ENCODE measurements at places on chromosomes 7 and 10. TPM values are rescaled to one million over a fixed set of nuclear protein-coding genes. Genes with fewer than 3 reads are reported as not detected.

The NAT16 gene
- not detected for total RNA-seq

The ASB15 gene
- not detected for total RNA-seq

The RPA3 gene
- 38.7 TPM for total RNA-seq

DNA sequence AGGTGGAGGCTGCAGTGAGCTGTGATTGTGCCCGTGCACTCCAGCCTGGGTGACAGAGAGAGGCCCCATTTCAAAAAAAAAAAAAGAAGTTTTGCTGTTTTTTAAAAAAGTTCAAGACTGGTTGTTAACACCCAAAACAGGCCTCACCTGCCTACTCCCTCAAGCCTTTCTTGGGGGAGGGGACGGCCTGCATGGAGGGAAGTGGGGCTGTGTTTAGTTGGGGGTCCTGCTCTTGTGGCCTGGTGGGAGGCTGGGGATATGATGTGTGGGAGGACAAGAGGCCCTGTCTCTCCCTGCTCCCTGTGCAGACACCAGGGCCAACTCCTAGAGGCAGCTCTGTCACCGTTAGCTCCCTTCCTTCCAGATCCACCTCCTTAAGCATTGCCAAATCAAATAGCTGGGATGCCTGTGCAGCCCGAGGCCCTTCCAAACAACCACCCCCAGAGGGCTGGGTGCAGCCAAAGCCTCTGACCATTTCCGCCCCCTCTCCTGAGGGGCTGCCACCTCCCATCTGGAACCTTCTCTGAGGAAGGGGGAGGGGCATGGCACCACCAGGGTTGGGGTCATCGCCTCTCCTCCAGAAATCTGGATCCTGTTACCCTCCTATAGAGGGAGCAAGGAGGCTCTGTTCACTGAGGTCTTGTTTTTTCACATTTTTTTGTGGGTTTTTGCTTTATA, 32.9 kb upstream of the ANKRD2 start:
- peak overlapping the region; percentile 7 for H3K4me3 ChIP-seq
- peaks cover 67% of the 10 kb centered on the region for H3K4me1 ChIP-seq
- no peaks in the 10 kb centered on the region for H3K36me3 ChIP-seq
- H3K27me3 ChIP-seq, result no peaks in the 10 kb centered on the region
- peak overlapping the region; percentile 79 for H3K27ac ChIP-seq

- H3K27ac ChIP-seq, result no peak overlapping the region
- no peak for DNase-seq
- no peaks in the 10 kb centered on the region for H3K4me1 ChIP-seq
- no peaks in the 10 kb centered on the region for H3K36me3 ChIP-seq
Observed at GRCh38 chr10:109504401-109504800, 418.9 kb downstream of the XPNPEP1 start.

DNA sequence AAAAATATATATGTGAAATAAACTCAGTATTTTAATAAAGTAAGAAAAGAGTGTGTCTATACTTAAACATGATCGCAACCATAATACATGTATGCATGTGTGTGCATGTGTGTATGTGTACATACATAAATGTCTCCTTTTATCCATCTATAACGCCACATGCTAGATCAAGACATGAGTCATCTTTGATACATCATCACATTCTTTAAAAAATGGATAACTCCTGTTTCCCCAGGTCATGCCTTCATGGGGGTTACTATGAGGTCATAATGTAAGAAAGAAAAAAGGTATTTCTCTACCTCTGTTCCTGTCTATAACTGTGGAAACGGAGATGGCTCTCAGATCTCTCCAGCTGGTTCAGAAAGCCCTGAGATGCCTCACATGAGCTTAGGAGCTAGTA, 41.2 kb downstream of the LSMEM1 start:
- no peak overlapping the region for H3K4me3 ChIP-seq
- peaks cover 36% of the 10 kb centered on the region for H3K27me3 ChIP-seq
- no peaks in the 10 kb centered on the region for H3K4me1 ChIP-seq

GRCh38 chr7:104908636-104909035, 105.4 kb upstream of the KMT2E start:
- H3K27ac ChIP-seq, result no peak overlapping the region
- no peak overlapping the region for H3K4me3 ChIP-seq
- no peaks in the 10 kb centered on the region for H3K4me1 ChIP-seq
- H3K36me3 ChIP-seq, result no peaks in the 10 kb centered on the region
- DNase-seq, result no peak
- H3K27me3 ChIP-seq, result peaks cover 12% of the 10 kb centered on the region

GRCh38 chr7:7236041-7236440, 53.7 kb downstream of the C1GALT1 start:
- H3K4me3 ChIP-seq, result no peak overlapping the region
- DNase-seq, result no peak
- H3K27ac ChIP-seq, result no peak overlapping the region
- peaks cover 13% of the 10 kb centered on the region for H3K36me3 ChIP-seq

DNA sequence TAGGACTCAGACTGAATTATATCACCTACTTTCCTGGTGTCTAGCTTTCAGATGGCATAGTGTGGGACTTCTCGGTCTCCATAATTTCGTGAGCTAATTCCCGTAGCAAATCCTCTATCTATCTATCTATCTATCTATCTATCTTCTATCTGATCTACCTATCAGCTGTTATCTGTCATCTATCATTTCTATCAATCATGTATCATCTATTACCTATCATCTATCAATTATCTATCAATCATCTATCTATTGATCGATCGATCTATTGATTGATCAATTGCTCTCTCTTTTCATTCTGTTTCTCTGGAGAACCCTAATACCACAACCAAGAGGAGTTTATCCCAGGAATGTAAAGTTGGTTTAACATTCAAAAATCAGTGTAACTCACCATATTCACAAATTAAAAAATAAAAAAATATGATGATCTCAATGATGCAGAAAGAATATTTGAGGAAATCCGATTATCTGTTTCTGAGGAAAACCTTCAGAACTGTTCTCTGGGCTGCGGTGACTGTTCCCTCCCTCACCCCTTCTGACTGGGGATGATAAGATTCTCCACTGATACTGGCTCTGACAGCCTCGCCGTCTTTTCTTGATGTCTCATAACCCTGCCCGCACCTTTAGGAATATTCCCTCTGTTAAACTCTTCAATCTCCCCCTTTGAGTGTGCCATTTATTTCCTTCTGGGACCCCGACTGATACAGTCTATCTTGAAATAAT, 147.7 kb downstream of the ACTR3B start:
- no peaks in the 10 kb centered on the region for H3K27me3 ChIP-seq
- H3K4me3 ChIP-seq, result no peak overlapping the region
- H3K4me1 ChIP-seq, result no peaks in the 10 kb centered on the region
- no peaks in the 10 kb centered on the region for H3K36me3 ChIP-seq
- no peak for DNase-seq

DNA sequence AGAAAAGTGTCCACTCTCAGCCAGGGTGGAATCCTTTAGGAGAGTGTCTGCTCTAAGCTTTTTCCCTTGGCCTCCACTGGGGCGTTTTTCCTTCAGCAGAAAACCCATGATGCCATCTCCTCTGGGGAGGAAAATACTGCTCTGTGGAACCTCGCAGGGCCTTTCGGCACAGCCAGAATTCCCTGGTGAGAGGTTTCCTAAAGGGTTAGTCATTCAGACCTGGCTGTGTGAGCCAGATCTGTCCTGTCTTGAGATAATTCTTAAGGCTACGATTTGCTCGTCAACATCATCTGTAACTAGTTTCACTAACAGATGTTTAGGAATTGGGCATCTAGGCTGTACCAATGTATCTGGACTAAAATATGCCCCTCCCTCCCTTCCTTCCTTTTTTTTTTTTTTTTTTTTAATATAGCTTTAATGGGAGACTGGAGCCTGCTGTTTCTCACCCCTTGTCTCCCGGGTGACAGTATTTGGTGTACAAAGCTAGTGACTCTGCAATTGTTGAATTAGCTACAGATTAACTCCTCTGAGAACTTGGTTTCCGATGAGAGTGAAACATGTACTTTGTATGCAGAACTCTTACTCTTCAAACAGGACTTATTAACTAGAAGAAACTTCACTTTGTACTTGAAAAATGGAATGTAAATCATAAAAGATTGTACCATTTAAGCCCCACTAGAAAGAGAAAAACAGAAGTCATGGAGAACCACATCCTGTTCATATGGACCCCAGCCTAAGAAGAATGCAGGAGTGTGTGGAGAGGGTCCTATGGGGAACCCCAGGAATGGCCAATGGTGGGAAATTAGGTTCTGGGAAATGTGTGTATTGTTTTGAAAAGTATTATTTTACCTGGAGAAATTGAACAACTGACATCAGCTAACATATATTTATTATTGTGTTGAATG, 230.9 kb downstream of the CAMK1D start:
- no peaks in the 10 kb centered on the region for H3K4me1 ChIP-seq
- peaks cover 7% of the 10 kb centered on the region for H3K36me3 ChIP-seq
- no peak overlapping the region for H3K27ac ChIP-seq
- DNase-seq, result no peak

- no peaks in the 10 kb centered on the region for H3K4me1 ChIP-seq
- H3K27me3 ChIP-seq, result no peaks in the 10 kb centered on the region
- H3K4me3 ChIP-seq, result no peak overlapping the region
- no peak for DNase-seq
Observed at GRCh38 chr7:67432536-67433234, 436.1 kb downstream of the TYW1 start.

GRCh38 chr7:130471974-130472373, 19.9 kb upstream of the MEST start:
- peaks cover 7% of the 10 kb centered on the region for H3K4me1 ChIP-seq
- H3K27ac ChIP-seq, result no peak overlapping the region
- H3K36me3 ChIP-seq, result no peaks in the 10 kb centered on the region
- H3K4me3 ChIP-seq, result no peak overlapping the region
- H3K27me3 ChIP-seq, result peaks cover 30% of the 10 kb centered on the region

GRCh38 chr10:29643771-29644501, 9.2 kb upstream of the SVIL start:
- H3K36me3 ChIP-seq, result no peaks in the 10 kb centered on the region
- peaks cover 34% of the 10 kb centered on the region for H3K27me3 ChIP-seq
- no peak for DNase-seq
- H3K4me3 ChIP-seq, result no peak overlapping the region

GRCh38 chr7:23431702-23432199, 38.5 kb downstream of the IGF2BP3 start:
- H3K27me3 ChIP-seq, result no peaks in the 10 kb centered on the region
- peak overlapping the region; percentile 59 for H3K27ac ChIP-seq
- no peak overlapping the region for H3K4me3 ChIP-seq
- no peaks in the 10 kb centered on the region for H3K36me3 ChIP-seq
- DNase-seq, result no peak

- DNase-seq, result no peak
- no peaks in the 10 kb centered on the region for H3K27me3 ChIP-seq
- H3K4me1 ChIP-seq, result no peaks in the 10 kb centered on the region
- no peak overlapping the region for H3K27ac ChIP-seq
- H3K36me3 ChIP-seq, result peaks cover 12% of the 10 kb centered on the region
- no peak overlapping the region for H3K4me3 ChIP-seq
Observed at GRCh38 chr10:26567351-26567721, 129.2 kb downstream of the APBB1IP start.

DNA sequence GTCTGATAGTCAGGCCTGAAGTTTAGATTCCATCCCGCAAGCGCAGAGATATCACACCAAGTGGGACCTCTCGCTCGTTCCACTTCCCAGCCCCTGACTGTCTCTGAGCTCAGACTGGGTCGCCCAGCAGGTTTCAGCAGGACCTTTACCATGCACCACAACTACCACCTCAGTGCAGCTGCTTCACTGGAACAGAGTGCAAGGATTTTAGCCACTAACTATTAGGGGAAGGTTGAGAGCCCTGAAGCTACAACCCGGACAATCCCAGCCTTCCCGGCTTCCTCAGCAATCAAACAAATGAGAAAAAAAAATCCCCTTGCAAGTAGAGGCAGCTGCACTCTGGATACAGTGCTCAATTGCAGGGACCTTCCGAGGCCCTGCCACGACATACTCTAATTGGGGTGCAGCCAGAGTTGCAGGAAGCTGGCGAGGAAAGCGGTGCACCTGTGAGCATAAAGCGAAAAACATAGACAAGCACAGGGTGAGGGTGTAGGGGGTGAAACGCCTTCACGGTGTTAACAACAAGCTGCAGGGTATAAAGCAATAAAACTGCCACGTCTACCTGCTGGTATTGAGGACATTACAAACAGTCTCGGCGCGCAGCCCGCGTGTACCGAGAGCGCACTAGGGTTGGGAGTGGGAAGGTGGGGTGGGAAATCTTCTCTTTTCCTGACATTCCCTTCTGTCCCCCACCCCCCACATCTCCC, 2.6 kb upstream of the DLX6 start:
- no peaks in the 10 kb centered on the region for H3K4me1 ChIP-seq
- H3K27me3 ChIP-seq, result peaks cover 65% of the 10 kb centered on the region
- no peaks in the 10 kb centered on the region for H3K36me3 ChIP-seq
- DNase-seq, result no peak
- H3K4me3 ChIP-seq, result no peak overlapping the region

DNA sequence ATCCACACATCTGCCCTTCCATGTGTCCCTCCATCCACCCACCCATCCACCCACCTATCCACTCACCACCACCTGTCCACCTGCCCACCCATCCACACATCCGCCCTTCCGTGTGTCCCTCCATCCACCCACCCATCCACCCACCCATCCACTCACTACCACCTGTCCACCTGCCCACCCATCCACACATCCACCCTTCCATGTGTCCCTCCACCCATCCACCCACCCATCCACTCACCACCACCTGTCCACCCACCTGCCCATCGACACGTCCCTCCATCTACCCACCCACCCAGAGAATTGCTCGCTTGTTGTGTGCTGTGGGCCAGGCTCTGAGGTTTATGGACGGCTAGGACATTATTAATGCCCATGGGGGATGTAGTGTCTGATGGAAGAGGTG, 500.2 kb downstream of the DNAJB6 start:
- DNase-seq, result no peak
- no peaks in the 10 kb centered on the region for H3K4me1 ChIP-seq
- no peak overlapping the region for H3K27ac ChIP-seq

- no peak overlapping the region for H3K4me3 ChIP-seq
- H3K27ac ChIP-seq, result no peak overlapping the region
- H3K36me3 ChIP-seq, result peaks cover 30% of the 10 kb centered on the region
Observed at GRCh38 chr7:99095698-99096097, 48.2 kb downstream of the SMURF1 start.

GRCh38 chr7:66626331-66626934, 2.2 kb upstream of the KCTD7 start:
- H3K4me3 ChIP-seq, result 0 out of 2 replicates have a peak overlapping the region, but pooled peaks have one; percentile 73
- DNase-seq, result peak; percentile 79
- H3K4me1 ChIP-seq, result peaks cover 39% of the 10 kb centered on the region
- peaks cover 11% of the 10 kb centered on the region for H3K36me3 ChIP-seq
- peaks cover 2% of the 10 kb centered on the region for H3K27me3 ChIP-seq

DNA sequence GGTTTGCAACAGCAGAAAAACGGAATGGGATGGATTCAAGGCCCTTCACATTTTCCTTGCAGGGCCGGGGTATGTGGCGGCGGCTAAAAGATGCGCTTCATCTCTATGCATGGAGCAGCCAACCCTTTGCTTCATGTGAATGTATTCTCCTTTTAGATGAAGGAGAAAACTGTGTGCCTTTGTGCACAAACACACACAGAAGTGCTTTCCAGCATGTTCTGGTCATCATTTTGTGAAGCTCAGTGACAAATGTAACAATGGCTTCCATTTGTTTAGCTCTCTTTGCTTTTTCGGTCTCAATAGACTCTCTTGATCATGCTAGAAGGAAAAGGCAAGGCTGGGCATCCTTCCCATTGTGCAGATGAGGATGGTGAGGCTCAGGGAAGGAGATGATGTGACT, 161.7 kb upstream of the MKI67 start:
- no peaks in the 10 kb centered on the region for H3K4me1 ChIP-seq
- no peak overlapping the region for H3K27ac ChIP-seq
- peaks cover 4% of the 10 kb centered on the region for H3K36me3 ChIP-seq
- H3K27me3 ChIP-seq, result no peaks in the 10 kb centered on the region
- no peak overlapping the region for H3K4me3 ChIP-seq

GRCh38 chr10:62744136-62744535, 60.4 kb upstream of the ADO start:
- peak; percentile 66 for DNase-seq
- H3K36me3 ChIP-seq, result no peaks in the 10 kb centered on the region
- H3K4me3 ChIP-seq, result no peak overlapping the region
- peak overlapping the region; percentile 36 for H3K27ac ChIP-seq

Data from HFFc6 (cell line).